Activated naive CD8-positive, alpha-beta T cell treated with anti-CD3 and anti-CD28 coated beads, Interleukin-2, amount 50 U/mL, for 24 hours (primary cell): ENCODE measurements at places on chromosomes 1 and 21.

- DNase-seq: no peak
These were observed 209.2 kb upstream of the PTGFR start for GRCh38 chr1:78281580-78281979.

GRCh38 chr1:187046293-187046692, 217.5 kb downstream of the PLA2G4A start:
- DNase-seq: no peak

DNA sequence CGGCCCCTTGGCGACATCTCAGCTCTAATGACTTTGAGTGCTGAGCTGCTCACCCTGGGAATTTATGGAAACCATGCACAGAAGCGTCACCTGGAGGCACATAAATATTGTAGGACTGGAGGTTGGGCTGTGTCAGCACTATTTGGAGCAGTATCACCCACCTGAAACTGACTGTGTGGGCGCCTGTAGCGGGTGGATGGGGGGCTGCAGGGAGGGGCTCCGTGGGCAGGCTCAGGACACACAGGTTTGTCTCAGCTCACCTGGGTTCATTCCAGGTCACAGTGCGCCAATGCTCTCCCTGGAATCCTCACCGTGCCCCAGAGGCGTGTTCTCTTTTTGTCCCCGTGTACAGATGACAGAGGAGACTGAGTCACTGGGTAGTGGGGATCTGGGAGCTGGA, 74.8 kb upstream of the ACTL8 start:
- no peak for DNase-seq

GRCh38 chr1:20530901-20531300, 21.5 kb upstream of the FAM43B start:
- DNase-seq: no peak

GRCh38 chr1:244759158-244759557, 76.3 kb upstream of the COX20 start:
- DNase-seq: no peak

DNA sequence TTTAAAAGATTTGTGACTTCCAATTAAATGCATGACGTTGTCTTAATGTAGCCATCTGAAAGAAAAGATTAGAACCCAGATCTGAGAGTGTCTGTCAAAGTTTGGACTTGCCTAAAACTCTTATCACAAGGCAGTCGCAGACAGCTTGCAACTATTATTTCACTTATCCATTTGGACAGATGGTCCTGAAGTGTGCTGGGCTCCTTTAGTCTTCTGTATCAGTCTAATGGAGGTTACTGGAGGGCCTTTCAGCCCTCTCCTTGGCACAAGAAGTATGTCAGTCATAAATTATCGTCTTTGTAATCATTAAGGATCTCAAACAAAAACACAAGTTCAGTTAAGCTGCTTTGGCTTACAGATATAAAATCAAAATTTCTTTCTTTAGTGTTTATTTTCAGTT, 15.5 kb downstream of the PROX1 start:
- DNase-seq: no peak

GRCh38 chr21:46543306-46543705, 61.6 kb downstream of the S100B start:
- no peak for DNase-seq
